IMR-90 (cell line): ENCODE measurements at places on chromosomes 11 and 22. TPM values are rescaled to one million over a fixed set of nuclear protein-coding genes. Genes with fewer than 3 reads are reported as not detected.

- peak; percentile 88 for DNase-seq
Observed at GRCh38 chr22:41682033-41682807, 6.4 kb downstream of the SNU13 start.

DNA sequence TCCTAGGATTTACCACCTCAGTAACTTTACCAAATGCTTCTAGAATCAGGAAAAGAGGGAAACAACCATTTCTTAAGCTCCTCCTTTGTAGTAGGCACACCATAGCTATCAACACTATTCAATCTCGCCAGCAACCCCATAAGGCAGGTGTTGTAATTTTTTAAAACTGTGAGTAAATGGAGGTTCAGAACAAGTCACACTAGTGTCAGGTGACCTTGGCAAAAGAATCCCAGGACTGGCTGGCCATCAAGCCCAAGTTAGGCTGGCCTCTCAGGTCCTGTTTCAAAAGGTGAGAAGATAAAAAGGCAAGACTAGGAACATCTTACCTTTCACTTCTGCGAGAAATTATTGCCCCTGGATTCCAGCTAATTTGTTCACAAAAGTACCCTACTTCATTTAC is 713 bp downstream of the TOP3B start:
- DNase-seq, result no peak

DNA sequence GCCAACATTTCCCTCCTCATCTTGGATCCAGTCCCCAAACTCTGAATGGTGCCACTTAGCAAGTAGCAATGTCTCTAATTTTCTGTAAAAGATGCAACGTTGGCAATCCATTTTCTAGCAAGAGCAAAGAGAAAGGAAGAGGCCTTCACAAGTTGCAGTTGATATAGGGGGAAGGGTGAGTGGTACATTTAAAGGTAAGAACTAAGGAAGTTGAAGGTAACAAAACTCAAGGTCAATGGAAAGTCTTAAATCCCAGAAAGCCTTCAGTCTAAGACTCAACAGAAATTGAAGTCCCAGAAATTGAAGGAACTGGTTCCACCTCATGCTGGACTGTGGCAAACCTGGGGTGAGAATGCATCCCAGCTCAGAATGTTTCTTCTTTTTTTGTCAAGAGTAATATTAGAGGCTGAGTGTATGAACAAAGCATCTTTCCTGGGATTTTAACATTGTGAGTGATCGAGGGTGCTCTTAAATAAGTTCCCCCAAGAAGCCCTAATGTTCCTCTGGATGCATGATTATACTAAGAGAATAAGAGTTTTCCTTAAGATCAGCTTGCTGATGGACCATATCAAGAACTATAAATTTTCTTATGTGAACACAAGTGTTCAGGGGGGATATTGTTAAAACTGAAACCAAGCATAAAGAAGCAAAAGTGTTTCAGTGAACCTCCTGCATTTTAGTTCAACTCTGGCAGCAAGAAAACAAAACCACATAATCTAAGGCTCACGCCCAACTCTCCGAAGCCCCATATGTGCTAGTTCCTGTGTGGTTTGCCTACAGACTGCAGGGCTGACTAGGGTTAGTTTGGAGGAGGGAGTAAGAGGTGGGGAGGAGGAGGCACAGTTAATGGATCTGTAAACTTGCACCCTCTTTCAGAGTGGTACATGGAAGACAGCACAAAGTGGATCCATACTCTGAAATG is at the start of gene GRAP2:
Gene GRAP2, plus strand, starts transcription at position 779 of the 922 bp plus-strand sequence. CDS start 46,023 bp downstream, outside the sequence.
- DNase-seq, result no peak

OR2D2 gene
- 0.28 and 0.36 TPM in 2 replicates for total RNA-seq

CASTOR1 gene
- 10.6 and 11.7 TPM in 2 replicates for total RNA-seq
